AG09319 (cell line): ENCODE measurements at places on chromosomes 12 and 14.

DNA sequence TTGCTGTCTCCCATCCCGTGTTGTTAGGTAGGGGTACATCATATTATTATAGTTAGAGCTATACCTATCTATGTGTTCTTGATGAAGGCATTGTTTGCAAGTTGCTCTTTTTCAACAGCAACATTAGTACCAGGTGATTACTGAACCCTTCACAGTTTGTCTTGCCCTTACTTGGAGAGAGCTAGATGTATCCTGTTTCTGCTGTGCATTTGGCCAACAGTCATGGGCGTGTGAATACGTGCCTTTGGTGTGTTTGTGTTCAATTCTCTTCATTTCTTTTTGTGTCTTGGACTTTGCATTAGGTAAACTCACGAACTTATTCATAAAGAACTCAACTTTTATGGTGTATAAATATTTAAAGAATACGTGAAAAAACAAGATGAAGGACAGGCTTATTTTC, 14.3 kb downstream of the ARF6 start:
- DNase-seq: no peak

GRCh38 chr14:37588956-37589714, 5.9 kb downstream of the FOXA1 start:
- DNase-seq: no peak

DNA sequence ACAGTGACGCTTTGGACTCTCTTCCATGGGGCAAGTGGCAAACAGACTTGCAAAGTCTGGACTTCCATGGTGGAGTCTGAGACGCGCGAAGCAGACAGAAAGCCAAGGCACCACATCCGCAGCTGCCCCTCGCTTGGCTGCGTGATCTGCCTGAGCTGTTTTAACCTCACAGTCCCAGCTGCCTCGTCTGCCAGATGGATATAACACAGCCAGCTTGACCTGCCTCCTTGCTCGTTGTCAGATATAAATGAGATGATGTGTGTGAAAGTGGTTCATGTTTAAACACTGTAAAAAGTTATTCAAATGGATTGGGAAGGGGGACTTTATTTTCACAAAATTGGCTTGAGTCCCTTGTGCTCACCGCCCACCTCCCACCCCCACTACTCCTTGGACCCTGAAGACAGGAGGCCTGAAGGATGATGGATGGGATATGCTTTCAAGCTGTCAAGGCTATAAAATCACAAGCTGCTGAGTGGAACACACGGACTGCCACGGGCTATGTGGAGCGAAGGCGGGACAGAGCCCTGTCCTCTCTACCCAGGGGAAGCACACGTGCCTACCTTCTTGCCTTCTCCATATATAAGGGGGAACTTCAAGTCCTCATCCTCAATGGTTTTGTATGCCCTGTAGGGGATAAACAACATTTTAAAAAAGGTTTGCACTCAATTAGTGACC, 226.9 kb downstream of the MON2 start:
- DNase-seq: no peak

GRCh38 chr12:1740161-1740948, 49.5 kb downstream of the ADIPOR2 start:
- no peak for DNase-seq

GRCh38 chr14:95536036-95536593, 1.3 kb downstream of the GLRX5 start:
- no peak for DNase-seq

GRCh38 chr14:44952391-44953110, 9.2 kb downstream of the KLHL28 start:
- no peak for DNase-seq

DNA sequence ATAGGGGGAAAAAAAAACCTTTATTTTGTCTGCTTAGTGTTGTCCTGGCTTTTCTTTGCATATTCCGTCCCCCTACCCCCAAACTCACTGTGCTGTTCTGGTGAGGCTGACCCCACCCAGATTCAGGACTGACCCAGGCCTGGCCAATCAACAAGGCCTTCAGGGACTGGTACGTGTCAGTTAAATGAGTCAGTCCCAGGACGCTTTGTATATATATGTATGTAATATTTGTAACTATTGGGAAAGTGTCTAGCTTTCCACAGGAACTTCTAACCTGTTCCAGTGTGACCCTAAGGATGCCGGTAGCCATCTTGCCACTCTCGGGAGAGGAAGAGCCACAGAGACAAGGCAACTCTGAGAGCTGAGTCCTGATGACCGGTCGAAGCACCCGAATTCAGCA, 107.4 kb downstream of the VCPKMT start:
- DNase-seq: no peak

DNA sequence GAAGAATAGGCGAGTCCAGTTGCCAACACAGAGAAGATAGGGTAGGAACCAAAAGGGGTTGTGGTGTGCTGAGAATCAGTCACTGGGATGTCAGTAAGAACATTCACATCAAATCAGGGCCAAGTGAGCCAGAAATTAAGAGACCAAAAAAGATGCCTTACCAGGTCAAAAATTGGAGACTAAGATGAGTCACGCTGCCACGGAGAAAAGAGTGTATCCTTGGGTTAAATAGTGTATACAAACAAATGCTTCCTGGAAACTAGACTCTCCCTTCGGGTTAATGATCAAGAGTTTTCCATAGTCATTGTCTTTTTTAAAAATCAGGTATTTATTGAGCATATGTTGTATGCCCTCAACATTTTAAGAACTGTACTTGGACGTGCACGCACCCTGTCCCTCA, 45.2 kb upstream of the BAZ1A start:
- no peak for DNase-seq

GRCh38 chr12:110465024-110465423, 3.0 kb downstream of the GPN3 start:
- DNase-seq: no peak

DNA sequence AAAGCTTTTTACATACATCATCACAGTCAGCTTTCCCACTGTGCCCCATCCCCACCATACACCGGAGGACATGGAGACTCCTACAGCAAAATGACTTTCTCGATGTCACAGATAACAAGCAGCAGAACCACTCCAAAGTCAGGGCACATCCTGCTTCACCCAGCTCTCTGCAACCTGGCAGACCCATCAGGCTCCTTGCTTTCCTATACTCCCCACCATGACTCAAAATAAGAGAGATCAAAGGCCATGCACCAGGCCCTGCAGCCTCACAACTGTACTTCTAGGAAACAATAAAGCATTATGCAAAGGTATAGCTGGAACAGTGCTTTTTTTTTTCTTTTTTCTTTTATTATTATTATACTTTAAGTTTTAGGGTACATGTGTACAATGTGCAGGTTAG, 187.4 kb downstream of the DPF3 start:
- DNase-seq: no peak

DNA sequence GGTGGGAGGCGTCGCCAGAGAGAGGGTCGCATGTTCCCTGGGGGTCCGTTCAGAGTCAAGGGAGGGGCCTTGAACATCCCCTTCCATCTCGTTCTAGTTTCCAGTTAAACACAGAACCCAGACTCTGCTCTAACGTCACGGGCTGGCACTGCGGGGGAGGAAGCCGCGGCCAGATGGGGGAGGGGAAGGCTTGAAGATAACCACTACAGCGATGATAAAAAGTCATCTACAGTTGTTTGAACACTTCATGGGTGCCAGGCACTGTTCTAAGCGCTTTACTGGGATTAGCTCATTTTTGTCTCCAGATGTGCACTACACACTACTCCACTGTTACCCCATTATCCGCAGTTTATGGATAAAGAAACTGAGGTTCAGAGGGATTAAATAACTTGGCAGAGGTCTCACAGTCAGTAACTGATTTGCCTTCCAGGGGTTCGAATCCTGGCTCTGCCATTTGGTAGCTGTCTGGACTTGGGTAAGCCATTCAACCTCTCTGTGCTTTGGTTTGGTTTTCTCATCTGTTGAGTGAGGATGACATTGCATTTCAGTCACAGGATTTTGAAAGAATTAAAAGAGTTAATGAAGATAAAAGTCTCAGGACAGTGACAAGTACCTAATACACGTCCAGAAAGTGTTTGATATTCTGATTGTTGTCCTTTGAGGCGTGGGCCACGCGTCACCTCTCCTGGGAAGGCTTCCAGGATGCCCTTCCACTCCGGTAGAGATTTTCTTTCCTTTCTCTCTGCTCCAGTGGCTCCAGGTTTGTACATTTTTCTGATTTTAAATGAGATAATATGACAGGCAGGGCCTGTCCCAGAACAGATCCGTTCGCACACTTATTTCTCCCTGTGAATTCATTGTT, 798 bp upstream of the RASAL1 start:
- DNase-seq: no peak

DNA sequence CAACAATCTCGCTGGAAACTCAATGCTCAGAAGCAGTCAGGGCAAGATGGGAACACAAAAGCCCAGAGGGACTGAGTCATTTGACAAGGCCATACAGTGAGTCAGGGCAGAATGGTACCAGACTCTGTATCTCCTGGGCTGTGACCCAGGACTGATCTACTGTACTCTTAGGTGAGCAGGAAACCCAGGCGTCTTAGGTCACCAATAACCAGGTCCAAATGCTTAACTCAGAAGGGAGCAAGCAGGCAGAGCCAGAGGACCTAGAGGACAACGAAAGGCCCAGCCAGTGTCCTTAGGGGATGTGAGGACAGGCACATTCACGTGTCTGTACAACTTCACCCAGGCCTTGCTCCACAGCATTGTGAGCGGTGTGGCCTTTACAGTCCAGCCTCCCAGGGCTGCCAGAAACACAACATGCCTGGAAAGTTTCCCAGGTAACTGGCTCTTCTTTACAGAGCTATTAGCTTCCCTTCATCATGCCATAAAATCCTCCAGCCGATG, 69.9 kb downstream of the ARL6IP4 start:
- no peak for DNase-seq

- no peak for DNase-seq
These were observed 20.8 kb upstream of the CDK17 start for GRCh38 chr12:96421014-96421413.

GRCh38 chr14:59265808-59266207, 77.3 kb downstream of the DAAM1 start:
- DNase-seq: no peak

GRCh38 chr12:11712491-11712890, 63.0 kb downstream of the ETV6 start:
- DNase-seq: no peak

GRCh38 chr14:93953263-93953662, 23.1 kb downstream of the ASB2 start:
- DNase-seq: no peak

- no peak for DNase-seq
These were observed 253.0 kb downstream of the KTN1 start for GRCh38 chr14:55832974-55833373.
